ENCODE measurements at places on chromosomes 13 and 19. TPM values are rescaled to one million over a fixed set of nuclear protein-coding genes. Genes with fewer than 3 reads are reported as not detected.

GRCh38 chr13:75610466-75610865 lies 25.7 kb upstream of the LMO7 start:
- no peak for DNase-seq

DNA sequence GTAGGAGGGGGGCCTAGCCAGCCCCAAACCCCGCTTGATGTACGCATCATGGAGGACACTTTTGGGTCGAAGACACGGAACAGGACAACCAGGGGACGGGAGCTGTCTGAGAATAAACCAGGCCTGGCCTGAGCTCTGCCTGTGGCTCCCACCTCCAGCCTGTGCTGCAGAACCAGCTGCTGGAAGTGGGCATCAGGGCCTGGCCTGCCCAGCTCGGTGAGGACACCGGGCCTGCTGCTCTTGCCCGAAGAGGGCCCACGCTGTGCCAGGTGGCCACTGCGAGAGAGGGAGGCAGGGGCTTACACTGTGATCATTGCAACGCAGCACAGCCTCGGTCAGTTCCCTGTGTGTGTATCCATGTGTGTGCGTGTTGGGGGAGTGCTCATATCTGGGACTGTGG lies 34.6 kb downstream of the CEBPG start:
- DNase-seq = no peak

DNA sequence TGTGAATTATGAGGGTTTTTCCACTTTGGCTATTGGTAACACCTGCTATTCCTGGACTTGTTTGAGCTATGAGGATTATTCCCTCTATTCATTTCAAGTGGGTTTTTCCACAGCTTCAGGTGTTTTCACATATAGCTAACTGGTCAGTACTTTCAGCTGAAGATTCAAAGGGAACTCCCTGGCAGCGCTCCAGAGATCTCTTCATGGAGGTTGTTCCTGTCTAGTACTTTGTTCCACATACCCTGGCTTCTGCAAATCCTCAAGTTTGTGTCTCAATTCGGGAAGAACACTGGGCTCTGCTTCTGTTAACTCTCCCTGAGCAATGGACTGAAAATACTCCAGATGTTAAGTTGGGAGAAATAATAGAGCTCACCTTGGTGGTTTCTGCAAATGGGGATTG lies 5.6 kb upstream of the ZNF607 start:
- no peak for DNase-seq

GRCh38 chr13:26095846-26096610 lies 44.2 kb upstream of the SHISA2 start:
- DNase-seq = no peak

- DNase-seq = no peak
Observed at GRCh38 chr13:24737042-24737441, 26.9 kb upstream of the RNF17 start.

DNA sequence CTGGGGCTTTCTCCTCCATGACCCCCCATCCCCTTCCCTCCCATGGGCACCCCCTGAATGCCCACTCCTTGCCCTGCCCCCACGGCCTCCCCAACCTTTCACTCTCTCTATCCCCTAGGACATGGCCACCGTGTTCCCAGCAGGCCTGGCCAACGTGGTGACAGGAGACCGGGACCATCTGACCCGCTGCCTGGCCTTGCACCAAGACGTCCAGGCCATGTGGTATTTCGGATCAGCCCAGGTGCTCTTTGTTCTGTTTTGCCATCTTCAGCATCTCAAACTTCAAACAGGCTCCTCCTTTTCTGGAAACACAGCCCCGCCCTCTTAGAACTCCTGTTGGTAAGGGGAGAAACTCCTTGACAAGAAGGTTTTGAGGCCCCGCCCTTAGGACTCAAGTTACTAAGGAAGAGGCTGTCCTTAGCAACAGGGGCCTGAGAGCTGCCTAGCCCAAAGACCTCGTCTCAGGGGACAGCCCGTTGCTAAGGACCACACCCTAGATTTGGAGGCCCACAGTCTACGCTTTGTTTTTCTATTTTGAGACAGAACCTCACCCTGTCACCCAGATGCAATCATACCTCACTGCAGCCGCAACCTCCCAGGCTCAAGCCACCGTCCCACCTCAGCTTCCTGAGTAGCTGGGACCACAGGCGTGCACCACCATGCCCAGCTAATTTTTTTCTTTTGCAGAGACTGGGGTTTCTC lies 5.1 kb upstream of the FLT3LG start:
- peak; percentile 71 for DNase-seq

DNA sequence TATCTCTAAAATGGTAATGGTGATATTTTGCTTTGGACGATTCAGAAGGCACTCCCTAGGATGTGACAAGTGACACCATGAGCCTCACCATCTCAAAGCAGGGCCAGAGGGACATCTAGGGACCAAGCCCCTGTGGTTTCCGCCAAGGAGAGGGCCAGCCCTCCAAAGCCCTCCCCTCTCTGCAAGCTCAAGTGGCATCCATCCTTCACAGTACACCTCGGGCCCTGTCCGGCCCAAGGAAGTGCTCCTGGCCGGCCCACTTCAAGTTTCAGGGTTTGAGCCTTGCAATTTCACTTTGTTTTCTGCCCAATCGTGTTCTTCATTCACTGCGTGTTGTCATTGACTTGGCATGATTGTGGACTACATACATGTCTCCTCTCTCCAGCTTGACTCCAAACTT lies 82.5 kb downstream of the TSHZ3 start:
- DNase-seq = no peak

GRCh38 chr13:51246025-51246417 lies 23.8 kb downstream of the FAM124A start:
- DNase-seq = no peak

- no peak for DNase-seq
Observed at GRCh38 chr19:21233691-21234090, 91.9 kb downstream of the ZNF431 start.

- peak; percentile 90 for DNase-seq
Observed at GRCh38 chr19:46661735-46662592, 982 bp upstream of the DACT3 start.

- DNase-seq = peak; percentile 92
Observed at GRCh38 chr13:57212989-57213388, 46.0 kb downstream of the PRR20E start.

DNA sequence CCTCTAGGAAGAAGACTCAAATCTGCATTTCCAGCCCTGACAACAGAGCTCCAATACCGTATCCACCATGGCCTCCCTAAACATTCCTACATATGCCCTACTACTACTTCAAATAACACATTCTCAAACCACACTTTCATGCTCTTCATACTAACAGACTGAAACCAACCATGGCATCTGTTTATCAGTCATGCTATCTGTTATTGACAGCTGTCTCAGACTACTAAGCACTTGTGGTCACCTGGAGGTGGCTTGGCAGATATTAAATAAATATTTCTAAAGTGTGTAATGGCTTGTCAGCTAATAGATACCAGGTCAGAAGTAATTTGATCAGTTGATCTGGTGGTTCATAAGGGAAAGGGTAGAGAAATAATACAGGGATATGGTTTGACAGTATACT lies 489.1 kb downstream of the DIAPH3 start:
- DNase-seq = no peak

GRCh38 chr13:79604752-79605151 lies 123.8 kb downstream of the NDFIP2 start:
- DNase-seq = no peak

DNA sequence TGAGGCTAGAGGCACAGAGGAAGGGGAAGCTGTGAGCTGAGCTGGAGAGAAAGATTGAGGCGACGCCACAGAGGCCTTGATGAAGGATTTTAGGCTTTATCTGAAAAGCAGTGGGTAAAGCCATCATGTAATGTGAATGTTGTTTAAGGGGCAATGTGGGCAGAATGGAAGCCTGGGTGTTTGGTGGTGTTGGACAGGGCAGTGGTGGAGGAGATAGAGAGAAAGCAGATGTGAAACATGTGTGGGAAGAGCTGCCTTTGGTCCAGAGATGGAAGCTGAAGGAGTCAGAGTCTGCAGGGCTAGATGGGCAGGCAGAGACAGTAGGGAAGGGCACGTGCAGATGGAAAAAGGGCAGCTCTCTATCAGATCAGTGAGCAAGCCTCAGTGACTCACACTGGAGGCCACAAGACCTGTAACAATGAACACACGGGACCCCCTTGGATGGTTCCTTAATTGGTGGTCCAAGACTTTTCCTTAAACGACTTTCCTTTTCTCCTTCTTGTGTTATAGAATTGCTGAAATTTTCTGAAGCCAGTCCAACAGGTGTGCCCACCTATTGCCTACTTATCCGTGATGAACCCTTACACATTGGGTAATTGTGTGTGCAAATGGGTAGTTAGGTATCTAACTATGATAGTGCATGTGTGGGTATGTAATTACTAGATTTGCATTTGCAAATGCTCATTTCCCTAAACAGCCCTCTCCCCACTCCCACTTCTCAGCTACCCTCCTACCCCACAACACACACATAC lies 21.7 kb downstream of the ZNF536 start:
- no peak for DNase-seq

DNA sequence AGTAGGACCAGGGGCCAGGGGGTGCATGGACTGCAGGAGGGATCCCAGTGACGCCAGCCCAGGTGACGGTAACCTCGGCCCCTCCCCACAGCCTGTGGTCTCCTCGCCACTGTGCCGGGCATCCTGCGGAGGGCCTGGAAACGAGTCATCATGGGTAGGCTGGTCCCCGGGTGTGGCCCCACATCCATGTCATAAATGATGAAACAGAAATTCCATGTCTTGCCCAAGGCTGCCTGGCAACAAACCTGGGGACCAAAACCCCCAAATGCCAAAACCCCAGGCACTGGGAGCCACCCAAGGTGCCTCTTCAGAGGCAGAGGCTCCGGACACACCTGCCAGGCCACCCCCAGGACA lies 20.9 kb downstream of the MAP2K2 start:
- DNase-seq = no peak

- no peak for DNase-seq
Observed at GRCh38 chr13:106911020-106911419, 343.1 kb upstream of the ARGLU1 start.

DNA sequence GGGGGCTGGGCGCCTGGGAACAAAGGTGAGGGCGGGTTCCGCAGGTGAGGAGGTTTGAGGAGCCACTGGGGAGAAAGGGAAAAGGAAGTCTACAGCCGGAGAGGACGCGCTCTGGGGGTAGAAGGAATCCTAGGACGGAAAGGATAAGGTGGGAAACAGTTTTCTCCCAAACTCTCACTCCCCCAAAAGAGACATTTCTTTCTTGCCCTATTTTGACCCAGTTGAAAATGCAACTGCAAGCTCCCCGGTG lies 651 bp upstream of the POLR1D start:
- peak; percentile 55 for DNase-seq

DNA sequence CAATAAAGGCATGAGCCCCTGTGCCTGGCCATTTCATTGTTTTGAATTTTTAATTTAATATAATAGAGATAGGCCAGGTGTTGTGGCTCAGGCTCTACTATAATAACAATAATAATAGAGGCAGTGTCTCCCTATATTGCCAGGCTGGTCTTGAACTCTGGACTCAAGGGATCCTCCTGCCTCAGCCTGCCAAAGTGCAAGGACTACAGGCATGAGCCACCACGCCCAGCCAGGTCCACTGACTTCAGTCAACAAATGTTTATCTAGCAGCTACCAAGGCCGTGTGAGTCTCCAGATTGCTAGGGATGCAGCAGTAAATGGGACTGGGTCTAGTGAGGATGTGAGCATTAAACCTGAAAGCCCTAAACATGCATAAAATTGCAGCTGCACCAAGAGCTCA lies 13.8 kb upstream of the ILF3 start:
- DNase-seq = no peak

DNA sequence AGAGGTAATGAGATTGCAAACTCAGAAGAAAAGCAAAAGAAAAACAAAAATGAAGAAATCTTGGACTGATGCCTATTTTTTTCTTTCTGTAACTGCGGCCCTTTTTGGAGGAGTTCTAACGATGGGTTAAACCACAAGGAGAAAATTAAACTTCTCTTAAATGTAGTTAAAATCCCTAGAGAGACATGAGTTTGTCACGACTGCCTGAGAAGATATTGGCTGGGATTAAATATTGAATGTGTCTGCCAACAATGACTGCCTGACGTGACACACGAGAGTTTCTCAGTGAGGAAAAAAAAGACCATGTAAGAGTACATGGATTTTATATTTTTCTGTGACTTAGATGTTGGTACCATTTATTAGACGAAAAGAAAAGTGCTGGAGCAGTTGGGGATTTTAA lies 1013.4 kb downstream of the PCDH9 start:
- DNase-seq = no peak

DNA sequence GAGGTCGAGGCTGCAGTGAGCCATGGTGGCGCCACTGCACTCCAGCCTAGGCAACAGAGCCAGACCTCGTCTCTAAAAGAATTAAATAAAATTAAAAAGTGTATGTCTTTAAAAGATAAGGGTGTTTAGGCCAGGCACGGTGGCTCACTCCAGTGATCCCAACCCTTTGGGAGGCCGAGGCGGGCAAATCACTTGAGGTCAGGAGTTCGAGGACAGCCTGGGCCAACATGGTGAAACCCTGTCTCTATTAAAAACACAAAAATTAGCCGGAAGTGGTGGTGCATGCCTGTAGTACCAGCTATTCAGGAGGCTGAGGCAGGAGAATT lies 7.5 kb upstream of the SDHAF1 start:
- DNase-seq = no peak

DNA sequence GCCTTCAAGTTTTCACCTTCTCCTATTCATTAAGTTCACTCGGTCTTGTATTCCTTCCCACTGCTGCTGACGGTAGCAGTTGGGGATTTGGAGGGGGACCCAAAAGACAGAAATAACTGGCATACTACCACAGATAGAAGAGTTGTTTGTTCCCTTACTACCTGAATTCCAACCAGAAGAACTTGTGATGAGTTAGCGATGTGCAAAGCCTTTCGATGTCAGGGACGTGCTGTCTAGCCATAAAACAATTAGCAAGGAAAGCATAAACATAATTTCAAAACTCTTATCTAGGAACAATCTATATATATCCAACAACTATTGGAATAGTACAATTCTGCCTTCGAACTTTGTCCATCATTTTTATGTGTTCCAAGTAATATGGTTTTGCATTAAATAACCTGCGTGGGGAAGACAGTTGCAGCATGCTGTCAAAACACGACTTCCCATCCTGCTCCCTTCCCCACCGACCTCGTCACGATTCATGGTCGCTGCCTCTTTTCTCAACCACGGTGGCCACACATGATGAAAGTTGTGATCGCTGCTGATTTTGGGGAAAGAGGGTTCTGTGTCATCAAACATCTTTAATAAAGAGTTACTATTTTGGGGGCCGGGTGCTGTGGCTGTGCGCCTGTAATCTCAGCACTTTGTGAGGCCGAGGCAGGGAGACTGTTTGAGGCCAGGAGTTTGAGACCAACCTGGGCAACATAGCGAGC lies 3.8 kb upstream of the SLC7A9 start:
- no peak for DNase-seq

Gene XRCC1
- total RNA-seq = 12.2 TPM

Gene LGALS7
- not detected for total RNA-seq

Gene MAST1
- total RNA-seq = 1.9 TPM

Gene NLRP5
- not detected for total RNA-seq

Gene RXFP2
- not detected for total RNA-seq

Gene LINGO3
- total RNA-seq = not detected

Gene ANGPTL4
- total RNA-seq = not detected

Gene SIGLEC12
- total RNA-seq = not detected

Gene ZIK1
- total RNA-seq = 2.3 TPM

Gene MUC16
- not detected for total RNA-seq

Gene LMTK3
- not detected for total RNA-seq

Gene CGB1
- not detected for total RNA-seq

Gene SIGLEC5
- not detected for total RNA-seq

Gene MAB21L1
- 2.4 TPM for total RNA-seq

Data from SK-MEL-5 (cell line).